ENCODE measurements at places on chromosomes 7 and 10.

GRCh38 chr10:119497243-119497642 is 45.3 kb downstream of the RGS10 start:
- DNase-seq: no peak

- DNase-seq: no peak
Observed at GRCh38 chr7:256981-257646, 32.9 kb upstream of the FOXL3 start.

DNA sequence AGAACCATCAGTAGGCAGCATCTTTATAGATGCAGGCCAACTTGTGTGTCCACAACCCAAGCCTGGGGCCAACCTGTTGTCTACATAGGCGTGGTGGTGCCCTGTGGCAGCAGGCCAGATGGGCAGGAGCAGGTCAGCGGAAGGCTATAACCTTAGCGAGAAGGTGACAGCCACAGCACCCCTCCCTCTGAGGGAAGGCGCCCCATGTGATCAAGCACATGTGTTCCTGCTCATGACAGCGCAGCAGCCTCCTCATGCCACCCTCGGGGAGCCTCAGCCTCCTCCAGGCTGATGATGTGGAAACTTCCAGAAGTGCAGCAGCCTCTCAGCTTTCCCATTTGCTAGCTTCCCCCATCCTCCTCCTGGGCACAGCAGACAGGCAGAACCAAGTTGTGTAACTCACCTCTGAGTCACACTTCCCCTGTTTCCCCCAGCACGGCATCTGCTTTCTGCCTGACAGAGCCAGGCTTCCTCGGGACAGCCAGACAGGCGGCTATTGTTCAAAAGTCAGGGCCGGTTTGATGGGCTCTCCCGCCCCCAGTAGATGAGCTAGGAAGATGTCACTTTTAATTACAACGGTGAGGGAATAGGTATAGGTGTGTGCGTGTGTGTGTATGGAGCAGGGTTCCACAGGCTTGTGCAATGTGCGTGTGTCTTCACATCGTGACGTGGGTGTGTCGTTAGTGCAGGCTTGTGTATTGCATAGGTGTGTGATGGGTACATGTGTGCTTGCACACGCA is 312.0 kb upstream of the ZMIZ1 start:
- no peak for DNase-seq

DNA sequence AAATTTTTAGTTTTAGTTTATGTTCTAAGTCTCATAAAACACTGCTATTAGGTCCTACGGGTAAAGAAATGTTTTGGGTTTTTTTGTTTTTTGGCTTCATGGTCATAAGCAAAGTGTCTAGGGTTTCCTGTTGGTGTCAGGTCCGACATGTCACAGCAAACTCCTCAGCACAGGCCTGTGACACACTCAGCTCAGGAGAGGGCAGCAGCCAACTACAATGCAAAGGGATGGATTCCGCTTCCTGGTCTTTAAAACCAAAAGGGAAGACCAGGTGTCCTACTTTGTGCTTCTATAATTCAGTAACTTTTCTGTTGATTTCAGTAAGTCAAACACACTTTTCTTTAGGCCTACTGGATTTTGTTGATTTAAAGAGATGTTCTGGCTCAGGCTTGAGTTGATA is 83.8 kb upstream of the MACROH2A2 start:
- no peak for DNase-seq

- no peak for DNase-seq
Observed at GRCh38 chr10:107169516-107169915, 5.0 kb upstream of the SORCS1 start.

- no peak for DNase-seq
Observed at GRCh38 chr10:118500477-118501104, 94.9 kb downstream of the PRLHR start.

DNA sequence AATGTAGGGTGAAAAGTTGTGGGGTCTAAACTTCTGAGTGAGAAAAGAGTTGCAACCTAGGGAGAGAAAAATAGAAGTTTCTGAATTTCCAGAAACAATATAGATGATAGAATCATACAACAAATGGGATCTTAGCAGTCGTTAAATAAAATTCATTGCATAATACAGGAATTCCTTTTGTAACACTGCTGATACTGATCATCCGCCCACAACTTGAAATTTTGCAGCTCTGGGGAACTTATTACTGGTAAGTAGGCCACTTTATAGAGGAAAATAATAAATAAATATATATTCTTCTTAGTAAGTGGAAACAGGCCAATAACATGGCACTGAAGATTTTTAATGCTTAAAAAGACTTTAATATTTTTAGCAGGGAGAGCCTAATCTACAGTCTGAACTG is 81.9 kb upstream of the SMIM30 start:
- DNase-seq: no peak

Measured in activated T-helper 1 cell treated with anti-CD3 and anti-CD28 coated beads, Interleukin-2, amount 50 U/mL, for 16 hours (primary cell).